ENCODE measurements at places on chromosomes 7 and 10.

DNA sequence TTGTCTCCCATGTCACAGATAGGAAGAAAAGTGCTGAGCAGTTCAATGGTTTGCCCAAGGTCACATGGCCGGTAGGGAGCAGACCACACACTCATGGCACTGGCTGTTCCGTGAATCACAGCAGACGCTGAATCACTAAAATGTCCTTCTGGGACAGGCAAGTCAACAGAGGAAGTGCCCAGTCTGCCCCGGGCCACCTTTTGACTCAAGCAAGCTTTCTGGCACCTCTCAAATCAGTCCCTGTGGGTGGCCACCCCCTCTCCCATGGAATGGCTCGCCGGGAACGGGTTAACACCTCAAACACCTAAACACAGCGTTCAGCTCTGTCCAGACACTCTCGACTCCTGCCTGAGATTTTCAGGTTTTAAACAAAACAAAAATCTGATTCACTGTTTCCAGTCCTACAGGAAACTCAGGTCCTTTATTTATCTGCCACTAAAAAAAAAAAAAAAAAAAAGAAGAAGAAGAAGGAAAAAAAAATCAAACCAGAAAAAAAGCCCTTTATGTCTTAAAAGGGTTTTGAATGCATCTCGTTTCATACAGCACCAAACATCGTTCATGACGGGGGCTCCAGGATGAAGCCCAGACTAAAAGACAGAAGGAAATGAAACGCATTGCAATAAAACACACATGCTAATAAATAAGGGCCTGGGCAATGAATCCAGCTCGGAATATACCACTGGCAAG is 15.5 kb downstream of the CARD11 start:
- no peak for DNase-seq

DNA sequence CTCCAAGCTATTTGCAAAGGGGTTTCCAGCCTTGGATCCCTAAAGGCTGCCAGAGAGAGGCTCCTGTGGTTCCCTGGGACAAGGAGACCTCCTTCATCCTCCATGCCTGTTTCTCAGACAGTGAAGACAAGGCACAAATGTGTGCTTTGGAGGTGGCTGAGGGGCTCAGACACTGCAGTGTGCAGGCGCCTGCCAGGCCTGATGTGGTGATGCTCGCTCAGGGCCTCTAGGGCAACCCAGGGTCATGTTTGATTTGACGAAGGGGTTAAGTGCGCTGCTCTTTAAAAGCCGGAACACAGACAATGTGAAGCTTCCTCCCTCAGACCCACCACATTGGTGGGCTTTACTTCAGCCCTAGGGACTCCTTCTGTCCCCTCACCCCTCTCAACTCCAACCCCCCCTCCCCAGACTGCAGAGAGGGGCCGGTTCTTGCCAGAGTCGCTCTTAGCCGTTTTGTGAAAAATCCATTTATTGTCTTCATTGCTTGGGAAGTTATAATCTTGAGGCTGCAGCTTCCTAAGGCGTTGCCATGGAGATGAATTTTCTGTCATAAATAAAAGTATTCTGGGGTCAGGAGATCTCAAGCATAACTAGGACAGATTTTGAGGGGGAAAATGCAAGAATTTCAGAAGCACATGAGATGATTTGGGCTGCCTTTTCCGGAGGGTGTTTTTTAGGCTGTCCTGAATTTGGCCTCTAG is 35.8 kb downstream of the PDGFA start:
- DNase-seq, result no peak

- DNase-seq, result no peak
Measured at GRCh38 chr7:134444961-134445315, 14.0 kb downstream of the AKR1B1 start.

DNA sequence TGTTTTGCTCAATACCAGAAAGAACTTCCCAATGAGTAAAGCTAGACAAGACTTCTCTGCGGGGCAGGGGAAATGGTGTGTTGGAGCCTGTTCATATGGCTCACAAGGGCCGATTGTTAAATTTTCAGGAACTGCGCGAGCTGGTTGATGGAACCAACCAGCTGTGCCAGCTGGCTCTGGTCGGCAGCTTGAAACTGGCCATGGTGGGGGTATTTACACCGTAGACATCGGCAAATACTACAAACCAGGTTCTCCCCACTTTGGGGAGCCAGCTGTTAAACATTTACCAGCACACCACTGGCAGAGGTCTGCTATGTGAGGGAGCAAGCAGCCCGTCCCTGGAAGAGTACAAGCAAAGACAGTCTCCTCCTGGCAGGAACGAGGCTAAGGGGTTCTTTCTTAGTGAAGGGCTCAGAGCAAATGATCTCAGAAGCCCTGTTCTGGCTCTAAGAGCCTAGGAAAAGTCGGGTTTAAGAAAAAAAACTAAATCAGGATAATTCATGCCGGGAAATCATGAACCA is 8.8 kb upstream of the ZMIZ1 start:
- no peak for DNase-seq

GRCh38 chr10:33015761-33016547 is 57.9 kb upstream of the ITGB1 start:
- no peak for DNase-seq

- DNase-seq, result no peak
Measured at GRCh38 chr7:116986611-116987565, 33.6 kb downstream of the ST7 start.

DNA sequence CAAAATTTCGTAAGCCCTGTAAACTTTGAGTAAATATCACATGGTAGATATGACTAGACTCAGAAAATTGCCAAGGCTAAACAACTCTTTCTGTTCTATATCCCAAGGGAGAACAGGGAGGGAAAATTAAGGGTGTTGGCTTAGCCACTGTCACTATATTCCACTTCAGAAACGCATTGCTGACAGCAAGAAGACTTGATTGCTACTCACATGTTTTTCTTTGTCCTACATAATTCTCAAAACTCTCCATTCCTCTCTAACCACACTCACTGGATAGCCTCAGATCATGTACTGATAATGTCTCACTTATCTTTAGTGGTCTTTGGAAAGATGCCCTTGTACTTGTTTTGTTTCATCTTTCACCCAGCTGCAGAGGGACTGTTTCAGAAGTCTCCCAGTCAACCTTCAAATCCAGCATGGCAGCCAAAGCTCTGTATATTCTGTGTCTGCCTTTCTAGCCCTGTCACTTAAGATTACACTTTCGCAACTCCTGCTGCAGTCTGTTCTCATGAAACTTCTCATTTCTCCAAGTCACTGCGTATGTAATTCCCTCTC is 582.4 kb upstream of the FZD8 start:
- no peak for DNase-seq

GRCh38 chr7:138903859-138904435 is 77.2 kb downstream of the KIAA1549 start:
- DNase-seq, result no peak

DNA sequence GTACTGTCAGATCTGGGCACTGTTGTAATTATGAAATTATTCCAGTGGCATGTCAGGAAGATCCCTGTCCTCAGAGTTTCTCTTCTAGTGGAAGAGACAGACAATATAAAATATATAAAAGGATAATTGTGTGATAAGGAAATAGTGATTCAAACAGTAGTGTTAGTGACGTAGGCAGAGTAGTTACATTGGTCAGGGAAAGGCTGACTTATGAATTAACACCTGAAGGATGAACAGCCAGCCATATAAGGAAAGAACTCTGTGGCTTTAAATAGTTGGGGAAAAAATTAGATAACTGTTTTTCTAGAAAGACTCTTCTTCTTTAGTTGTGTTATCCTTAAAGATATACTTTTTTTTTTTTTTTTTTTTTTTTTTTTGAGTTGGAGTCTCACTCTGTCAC is 37.7 kb downstream of the WAC start:
- no peak for DNase-seq

DNA sequence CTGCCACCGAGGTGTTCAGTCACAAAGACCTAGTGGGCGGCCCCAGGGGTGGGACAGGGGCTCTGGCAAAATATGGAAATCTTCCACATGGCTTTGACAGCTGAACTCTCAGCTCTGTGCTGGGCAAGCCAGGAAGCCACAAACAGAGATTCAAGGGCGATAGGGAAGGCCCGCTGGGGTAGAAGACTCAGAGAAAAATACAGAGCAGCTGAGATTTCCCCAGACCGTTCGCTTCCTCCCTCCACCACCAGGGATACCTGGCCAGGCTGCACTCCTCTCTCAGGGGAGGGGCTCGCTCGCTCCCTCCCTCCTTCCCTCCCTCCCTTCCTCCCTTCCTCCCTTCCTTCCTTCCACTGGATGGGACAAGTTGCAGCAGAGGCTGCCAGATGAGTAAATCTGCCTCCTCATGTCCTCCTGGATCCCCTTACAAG is 260.5 kb downstream of the PRPF18 start:
- no peak for DNase-seq

DNA sequence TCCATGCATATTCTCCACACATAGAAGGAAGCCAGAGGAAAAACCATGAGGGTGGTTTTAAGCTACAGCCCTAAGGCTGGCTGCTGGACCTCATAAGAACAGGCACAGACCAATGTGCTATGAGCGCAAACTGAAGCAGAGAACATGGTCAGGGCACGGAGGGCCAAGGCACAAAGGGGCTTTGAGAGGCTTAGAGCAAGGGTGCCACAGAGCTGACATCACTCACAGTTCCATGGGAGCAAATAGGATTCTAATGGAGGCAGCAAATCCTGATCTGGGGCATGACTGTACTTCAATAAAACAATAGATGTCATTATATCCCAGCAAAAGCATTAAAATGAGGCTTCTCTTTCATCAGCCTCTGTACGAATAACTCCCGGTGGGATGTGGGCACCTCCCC is 162.4 kb downstream of the COBL start:
- no peak for DNase-seq

DNA sequence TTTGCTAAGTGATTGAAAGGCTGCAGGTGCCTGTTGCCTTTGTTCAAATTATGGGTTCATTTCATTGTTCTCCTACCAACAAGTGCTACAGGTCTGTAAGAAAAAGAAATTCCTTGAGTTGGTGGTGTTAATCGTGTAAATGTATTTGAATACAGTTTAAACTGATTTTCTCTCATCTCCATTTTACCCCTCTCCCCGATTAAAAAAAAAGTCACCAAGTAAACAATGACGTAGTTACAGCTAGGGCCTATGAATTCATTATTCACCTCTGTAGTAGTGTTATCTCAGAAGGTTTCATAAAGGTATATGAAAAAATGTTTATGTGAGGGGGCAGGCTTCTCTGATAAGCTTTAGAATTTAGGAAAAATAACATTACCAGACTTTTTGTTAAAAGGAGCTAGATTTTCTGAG is 1.1 kb downstream of the REEP3 start:
- peak; percentile 45 for DNase-seq

DNA sequence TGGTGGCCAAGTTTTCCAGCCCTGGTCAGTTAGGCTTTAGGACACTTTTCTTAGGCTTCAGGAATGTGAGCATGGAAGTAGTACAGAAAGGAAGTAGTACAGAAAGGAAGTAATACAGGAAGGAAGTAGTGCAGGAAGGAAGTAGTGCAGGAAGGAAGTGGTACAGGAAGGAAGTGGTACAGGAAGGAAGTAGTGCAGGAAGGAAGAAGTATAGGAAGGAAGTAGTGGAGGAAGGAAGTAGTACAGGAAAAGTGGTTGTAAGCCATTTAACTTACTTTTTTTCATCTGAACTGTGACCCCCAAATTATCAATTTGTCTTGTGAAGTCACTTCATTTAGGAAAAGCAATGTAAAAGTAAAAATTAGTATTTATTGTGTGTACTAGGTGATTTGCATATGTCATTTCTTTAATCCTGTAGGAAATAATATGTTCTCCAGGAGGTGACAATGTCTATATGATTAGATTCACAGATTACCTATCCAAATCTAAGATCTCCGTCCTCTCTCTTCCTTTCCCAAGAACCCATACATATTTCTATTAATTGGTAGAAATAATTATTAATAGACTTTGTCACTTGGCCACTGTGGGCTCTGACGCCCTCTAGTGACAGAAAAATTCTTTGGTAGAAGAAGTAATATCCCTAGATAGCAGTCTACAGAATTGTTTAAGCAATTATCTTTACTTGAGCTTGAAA is 3.9 kb upstream of the FAS start:
- no peak for DNase-seq

DNA sequence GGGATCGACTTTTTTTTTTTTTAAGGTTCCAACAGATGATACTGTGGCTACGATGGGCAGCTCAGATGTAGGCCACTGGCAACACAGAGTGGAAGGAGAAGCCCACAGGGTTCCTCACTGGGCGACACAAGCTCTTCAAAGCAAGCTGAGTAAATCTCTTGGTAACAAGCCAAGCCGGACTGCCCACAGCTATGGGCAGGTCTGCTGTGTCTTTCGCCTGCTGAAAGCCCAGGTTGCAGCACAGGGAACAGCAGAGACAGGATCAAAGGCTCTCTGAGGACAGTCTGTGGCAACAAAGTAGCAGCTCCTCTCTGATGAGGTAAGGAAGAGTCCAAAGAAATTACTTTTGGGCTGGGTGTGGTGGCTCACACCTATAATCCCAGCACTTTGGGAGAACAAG is 83.6 kb downstream of the KCNMA1 start:
- no peak for DNase-seq

- no peak for DNase-seq
Measured at GRCh38 chr7:94382132-94382531, 12.6 kb upstream of the COL1A2 start.

GRCh38 chr7:28332046-28332445 is 80.3 kb upstream of the CREB5 start:
- DNase-seq, result no peak

DNA sequence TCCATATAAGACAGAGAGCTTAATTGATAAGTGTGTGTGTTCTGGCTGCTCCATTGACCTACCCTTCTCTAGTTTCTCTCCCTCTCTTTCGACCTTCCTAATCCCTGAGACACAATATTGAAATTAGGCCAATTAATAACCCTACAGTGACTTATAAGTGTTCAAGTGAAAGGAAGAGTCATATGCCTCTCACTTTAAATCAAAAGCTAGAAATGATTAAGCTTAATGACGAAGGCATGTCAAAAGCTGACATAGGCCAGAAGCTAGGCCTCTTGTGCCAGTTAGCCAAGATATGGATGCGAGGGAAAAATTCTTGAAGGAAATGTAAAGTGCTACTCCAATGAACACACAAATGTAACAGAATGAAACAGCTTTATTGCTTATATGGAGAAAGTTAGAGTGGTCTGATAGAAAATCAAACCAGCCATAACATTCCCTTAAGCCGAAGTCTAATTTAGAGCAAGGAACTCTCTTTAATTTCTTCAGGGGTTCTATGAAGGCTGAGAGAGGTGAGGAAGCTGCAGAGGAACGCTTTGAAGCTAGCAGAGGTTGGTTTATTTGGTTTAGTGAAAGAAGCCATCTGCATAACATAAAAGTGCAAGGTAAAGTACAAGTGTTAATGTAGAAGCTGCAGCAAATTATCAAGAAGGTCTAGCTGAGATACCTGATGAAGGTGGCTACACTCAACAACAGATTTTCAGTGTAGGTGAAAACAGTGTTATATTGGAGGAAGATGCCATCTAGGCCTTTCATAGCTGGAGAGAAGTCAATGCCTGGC is 53.8 kb downstream of the ST7 start:
- no peak for DNase-seq

DNA sequence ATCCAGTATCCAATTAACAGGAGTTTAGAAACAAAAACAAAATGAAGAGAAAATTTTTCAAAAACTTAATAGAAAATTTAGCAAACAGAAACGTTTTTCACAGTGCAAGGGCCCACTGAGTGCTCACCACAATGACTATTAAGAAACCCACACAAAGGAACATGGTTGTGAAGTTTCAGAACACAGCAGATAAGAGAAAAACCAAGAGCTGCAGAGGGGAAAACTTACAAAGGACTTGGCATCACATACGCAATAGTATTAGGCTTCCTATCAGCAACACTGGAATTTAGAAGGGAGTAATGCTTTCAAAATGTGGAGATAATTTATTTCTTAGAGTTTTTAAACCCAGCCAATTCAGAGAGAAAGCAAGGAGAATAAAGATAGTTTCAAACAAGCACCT is 1.7 kb upstream of the C7orf25 start:
- no peak for DNase-seq

All from CD4-positive, alpha-beta memory T cell (primary cell).